Activated T-helper 1 cell treated with Interleukin-2 at 50 U/mL for 16 hours (primary cell): ENCODE measurements at places on chromosomes 6 and 20.

GRCh38 chr6:34969662-34970265 lies 80.7 kb downstream of the ANKS1A start:
- DNase-seq, result no peak

DNA sequence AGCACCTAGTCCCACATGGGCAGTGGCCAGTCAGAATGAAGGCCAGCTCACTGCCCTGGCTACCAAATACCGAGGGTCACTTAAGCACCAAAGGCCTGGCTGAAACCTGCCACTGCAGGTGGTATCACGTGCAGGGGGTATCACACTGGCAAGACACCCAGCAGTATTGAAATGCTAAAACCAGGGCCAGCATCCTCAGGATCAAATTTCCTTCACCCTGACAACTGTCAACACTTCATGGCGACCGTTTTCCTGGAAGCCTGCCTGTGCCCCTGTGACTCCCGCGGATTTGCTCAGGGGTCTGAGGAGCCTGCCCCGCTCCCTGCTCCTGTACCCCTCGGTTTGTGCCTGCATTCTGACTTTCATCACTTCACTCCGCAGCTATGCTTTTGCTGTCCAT lies 151.1 kb downstream of the TTLL2 start:
- DNase-seq, result no peak

DNA sequence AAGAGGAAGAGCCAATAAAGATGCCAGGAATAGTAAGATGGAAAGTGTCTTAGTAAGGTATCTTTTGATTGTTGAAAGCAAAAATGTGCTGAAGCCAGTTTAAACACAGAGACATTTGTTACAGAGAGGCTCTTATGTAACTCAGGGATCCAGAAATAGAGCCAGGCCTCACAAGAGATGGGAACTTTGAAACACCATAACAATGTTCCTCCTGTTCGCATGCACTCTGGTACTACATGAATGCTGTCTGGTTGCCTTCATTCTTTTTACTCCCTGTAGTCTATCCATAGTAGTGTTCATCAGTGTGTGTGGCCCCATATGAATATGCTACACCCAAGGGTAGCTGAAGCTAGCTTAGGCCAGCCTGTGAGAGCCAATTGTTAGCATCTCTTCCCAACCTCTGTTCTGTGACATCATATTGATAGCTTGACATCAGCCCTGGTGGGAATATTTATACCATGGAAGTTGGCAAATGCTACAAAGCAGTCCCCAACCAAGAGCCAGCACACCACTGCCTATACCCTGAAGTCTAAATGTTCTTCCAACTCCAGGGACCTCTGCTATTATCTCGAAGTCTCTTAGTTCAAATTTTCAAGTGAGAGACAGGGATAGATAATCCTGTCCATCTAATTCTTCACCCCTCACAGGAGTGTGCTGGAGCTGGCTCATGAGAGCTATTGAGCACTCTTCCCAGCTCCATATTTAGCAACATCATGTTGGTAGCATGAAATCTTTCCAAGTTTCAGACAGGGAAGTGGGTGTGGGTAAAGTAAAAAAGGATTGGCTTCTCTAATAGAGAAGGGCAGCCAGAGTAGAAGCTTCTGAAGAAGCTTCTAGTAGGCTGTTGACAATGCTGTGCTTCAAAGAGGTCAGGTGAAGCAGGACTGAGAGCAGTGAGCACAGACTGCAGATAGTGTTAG lies 7.0 kb downstream of the NDUFAF5 start:
- no peak for DNase-seq

GRCh38 chr20:4375881-4376280 lies 345.8 kb upstream of the PRND start:
- DNase-seq, result no peak

DNA sequence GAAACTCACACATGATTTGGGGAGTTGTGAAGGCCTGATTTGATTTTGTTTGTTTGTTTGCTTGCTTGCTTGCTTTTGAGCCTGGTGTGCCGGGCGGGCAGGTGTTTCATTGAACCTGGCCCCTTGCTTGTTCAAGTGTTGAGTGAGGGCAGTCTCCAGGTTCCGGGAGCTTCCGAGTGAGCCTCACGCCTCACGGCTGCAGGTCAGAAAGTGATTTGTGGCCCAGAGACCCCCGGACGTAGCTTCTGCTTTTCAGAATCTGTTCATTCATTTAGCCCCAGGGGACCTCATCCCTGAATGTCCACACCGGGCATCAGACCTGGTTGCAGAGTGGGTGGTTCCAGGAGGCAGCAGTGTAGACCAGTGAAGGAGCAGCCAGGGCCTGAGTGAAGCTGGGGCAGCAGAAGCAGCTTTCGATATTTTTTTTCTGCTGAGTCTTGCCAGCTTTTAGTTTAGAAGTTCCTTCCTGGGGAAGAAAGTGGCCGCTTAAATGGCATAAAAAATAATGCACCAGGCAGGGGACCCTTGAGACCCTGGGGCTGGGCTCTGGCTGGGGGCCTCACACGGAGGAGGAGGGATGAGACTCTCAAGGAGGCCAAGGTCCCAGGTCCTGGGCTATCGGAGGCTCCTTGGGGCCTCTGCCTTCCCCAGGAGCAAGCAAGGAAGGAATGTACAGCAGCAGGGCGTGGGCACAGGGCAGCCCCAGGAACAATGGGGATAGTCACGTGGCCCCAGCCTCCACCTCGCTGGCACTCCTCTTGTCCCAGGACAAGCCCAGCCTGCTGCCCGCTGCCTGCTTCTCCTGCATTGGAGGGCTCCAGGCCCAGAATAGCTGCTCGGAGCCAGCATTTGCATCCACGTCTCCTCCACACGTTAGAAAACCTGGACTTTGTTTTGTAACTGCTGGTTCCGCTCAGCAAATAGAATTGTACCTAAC lies 89.2 kb upstream of the BHLHE23 start:
- DNase-seq, result no peak

DNA sequence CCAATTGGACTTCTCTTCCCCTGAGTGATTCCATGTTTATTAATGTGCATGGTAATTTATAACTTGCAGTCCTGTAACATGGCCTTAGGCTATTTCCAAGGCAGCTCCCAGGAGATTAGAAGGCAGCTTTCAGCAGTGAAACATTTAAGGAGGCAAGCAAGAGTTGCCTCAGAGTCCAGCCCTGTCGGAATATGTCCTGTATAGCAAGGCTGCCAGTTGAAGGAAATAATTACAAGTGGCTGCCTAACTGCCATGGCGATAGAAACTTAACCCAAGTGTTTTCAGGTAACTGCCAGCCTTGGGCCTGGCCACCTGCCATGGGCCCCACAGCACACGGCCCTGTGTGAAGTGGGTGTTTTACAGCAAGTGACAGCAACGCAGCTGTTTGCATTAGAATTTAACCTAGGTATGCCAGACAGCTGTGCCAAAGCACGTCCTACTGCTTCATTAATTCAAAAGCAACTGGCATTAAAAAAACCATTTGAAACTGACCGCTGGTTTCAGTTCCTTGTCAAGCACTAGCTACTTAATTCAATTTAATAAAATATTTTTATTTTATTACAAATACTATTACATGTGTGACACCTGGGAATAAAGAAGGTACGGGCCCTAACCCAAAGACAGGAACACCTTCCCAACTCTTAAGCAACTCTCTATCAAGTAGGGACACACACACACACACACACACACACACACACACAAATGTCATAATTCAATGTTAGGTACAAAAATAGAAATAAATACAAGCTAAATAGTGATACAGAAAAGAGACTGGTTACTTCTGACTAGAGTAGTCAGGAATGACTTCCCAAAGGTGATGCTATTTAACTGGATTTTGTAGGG lies 151.8 kb upstream of the HEY2 start:
- no peak for DNase-seq

DNA sequence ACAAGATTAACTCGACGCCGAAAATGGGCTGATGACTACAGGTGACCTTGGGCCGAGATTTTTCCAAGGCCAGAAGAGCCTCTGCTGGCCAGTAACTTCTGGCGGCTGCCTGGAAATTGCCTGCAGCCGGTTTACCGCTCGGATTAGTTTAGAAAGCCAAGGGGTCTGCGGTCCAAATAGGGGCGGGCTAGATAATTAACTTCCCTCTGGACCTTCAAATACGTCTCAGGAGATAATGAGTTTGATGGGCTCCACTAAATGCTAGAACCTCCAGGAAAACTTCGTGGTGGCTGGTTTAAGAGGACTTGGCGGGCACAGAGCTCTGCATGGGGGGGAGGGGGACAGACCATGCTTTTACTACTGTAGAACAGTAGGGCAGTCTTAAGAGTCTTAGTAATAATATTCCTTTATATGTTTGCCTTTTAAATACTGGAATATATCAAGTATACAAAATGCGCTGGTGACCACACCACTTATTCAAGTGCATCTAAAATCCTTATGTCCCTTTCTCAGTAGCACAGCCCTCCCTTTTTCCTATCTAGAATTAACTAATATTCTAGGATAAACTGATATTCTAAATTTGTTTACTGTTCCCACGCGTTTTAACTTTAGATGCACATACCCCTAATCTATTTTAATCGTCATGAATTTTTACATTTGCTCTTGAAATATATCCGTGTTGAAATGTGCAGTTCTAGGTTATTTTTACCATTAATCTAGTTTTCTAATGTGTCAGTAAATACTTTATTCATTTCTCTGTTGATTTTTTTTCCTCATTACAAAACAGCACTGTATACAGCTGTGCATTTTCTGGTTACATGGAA lies 107.5 kb upstream of the PRSS16 start:
- no peak for DNase-seq

DNA sequence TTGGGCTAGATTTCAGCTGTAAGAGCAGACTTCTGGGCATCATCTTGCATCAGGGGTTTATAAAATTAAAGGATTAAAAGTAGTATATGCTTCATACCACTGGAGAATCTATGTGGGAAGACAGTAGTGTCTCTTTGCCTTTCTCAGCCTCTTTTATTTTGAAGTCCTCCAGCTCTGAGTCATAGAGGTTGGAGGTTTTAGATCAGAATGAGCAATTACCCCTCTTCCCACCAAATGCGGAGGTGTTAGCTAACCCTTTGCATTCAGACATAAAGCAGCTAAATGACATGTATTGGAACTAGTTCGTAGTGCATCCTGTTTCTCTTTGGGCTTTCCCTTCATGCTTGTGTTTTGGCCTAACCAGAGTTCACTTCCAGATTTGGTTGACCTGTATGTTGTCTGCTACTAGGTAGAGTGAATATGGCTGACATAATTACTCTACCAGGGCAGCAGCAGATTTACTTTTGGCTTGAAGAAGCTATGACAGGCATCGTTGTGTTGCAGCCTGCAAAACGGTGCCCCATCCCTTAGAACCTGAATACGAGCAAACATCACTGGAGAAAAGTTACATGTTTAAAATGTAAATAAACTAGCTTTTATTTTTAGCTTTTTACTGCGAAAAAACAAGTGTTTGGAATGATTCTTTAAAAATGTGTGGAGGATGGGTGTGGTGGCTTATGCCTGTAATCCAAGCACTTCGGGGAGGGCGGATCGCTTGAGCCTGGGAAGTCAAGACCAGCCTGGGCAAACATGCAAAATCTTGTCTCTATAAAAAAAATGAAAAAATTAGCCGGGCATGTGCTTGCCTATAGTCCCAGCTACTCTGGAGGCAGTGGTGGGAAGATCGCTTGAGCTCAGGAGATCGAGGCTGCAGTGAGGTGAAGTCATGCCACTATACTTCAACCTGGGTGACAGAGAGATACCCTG lies 82.2 kb downstream of the MYO6 start:
- no peak for DNase-seq

- DNase-seq, result no peak
These were observed 907 bp upstream of the HLA-B start for GRCh38 chr6:31357886-31358285.

DNA sequence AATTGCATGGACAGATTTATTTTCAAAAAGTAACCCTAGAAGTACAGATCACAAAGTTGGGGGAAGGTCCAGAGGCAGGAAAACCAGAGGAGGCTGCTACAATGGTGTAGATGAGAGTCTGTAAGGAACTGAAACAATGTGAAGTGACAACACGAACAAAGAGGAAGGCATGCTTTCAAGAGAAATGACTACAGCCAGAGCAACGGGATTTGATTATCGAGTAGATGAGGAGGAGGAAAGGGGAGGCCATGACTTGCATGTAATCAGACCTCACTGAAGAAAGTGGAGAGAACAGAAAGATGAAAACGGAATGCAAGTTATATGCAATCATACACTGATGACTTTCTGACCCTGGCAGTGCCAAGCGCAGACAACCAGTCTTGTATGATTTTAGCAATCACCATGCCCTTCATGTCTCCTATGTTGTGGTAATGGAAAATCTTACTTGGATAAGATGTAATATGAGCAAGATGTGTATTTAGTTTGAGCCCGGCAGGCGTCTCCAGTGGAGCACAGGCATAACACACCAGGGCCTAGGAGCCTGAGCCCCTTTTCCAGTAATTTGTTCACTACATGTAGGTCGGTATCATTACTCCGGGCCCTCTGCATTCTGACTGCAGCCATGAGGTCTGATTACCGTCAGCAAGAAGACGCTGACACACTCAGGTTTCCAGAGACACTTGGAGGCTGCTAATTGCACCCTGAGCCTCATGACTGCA lies 34.0 kb upstream of the FAM83C start:
- DNase-seq, result no peak

- no peak for DNase-seq
These were observed 83.3 kb downstream of the SMPDL3A start for GRCh38 chr6:122872311-122872710.

DNA sequence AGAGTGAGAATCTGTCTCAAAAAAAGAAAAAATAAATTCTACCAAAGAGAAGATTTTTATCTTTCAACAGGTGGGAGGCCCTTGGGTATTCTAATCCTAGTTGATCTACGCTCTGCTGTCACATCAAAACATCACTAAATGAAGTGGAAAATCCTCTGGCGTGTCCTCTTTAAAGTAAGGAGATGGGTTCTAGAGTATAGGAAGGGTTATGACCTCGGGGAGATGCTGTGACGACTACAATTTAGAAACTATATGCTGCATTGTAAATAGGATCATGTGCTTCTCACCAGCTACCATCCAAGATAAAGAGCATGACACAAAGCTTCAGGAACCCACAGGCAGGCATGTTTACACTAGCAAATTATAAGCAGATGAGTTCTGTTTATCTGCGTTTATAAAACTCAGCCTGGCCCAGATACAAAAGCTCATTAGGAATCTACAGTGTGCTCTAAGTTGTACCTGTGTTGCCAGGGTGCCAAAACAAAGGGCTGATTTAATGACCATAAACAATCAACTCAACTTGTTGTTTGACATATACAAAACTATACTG lies 197.1 kb upstream of the PLN start:
- no peak for DNase-seq

- no peak for DNase-seq
These were observed 15.9 kb downstream of the SLC22A23 start for GRCh38 chr6:3440911-3441310.

DNA sequence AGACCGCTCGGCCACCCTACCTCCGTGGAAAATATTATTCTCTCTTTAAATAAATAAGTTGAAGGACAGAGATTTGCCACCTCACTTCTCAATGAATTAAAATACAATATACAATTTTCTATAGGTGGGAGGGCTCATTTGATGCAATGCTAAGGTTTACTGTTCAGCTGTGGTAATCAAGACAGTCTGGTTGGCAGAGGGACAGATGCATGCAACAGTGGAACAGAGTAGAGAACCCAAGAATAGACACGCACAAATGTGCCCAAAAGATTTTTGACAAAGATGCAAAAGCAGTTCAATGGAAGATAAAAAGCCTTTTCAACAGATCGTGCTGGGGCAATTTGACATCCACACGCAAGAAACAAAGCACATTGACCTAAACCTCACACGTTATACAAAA lies 145.2 kb downstream of the CEBPB start:
- DNase-seq, result no peak
